ENCODE measurements at places on chromosomes 12 and 14. TPM values are rescaled to one million over a fixed set of nuclear protein-coding genes. Genes with fewer than 3 reads are reported as not detected.

DNA sequence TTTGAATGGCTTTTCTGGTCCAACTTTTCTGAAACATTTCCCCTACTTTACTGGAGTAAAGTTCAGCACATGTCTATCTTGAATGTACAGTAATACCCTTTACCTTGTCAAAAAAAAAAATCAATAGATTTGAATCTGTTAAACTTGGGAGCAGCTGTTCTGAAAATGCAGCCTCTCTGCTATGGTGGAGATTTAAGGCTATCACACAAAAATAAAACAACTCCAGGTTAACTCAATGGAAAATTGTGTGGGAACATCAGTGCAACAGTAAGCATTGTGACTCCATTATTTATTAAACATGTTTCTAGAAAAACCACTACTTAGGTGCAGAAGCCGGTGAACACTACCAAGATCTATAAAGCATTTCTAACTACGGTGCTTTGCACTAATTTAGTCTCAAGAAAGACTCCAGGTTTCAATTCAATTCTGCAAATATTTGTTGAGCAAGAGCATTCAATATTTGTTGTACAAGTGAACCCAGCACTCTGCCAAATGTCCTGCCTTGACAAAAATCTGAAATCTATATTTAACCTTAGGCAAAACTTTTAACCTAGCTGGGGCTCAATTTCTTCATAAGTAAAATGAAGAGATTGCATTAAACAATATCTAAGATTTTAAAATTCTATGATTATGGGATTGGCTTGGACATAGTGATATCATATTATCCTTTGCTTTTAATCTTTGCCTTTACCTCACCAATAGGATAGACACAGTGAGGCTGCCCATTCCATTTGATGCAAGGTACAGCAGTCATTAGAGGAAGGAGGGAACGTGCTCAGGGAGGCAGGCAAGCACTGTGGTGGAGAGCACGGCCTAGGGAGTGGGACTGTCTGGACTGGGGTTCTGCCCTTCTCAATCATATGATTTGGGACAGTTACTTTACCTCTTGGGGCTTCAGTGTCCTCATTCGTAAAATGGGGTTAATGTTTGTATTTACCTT lies 155.2 kb downstream of the KITLG start:
- DNase-seq: no peak

- peak; percentile 4 for DNase-seq
These were observed 20.3 kb downstream of the FCF1 start for GRCh38 chr14:74733221-74733620.

DNA sequence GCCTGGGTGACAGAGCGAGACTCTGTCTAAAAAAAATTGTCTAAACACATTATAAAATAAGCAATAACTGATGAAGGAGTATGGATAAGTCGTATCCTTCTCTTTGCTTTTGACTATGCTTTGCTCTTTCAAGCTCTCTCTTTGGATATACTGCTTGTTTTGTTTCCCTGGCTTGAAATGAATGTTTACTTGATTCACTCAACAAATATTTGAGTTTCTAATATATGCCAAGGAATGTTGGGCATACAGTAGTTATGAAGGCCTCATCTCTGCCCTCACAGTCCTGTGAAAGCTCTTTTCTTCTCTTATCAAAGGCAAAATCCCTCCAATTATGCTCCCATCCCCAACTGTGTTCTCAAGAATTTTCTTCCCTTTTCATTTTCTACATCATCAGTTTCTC lies 123.5 kb downstream of the PTPRR start:
- no peak for DNase-seq

DNA sequence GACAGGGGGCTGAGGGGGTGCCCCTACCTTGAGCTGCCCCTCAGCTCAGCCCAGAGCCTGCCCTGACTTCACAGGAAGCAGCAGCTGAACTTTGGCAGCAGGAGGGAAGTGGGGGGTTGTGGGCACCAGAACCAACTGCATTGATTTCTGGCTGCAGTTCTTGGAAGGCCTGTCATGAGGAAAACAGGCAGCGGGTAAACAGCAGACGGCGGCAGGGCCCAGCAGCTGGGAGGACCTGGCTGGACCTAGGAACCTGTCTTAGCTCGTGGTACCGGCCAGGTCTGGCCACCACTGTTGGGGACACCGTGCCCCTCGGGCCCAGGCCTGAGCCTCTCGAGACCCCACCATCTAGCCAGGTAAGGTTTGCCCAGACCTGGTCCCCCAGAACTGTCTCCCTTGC lies 154.2 kb upstream of the MYL2 start:
- no peak for DNase-seq

- DNase-seq: peak; percentile 34
These were observed 21.1 kb upstream of the KCNA5 start for GRCh38 chr12:5022465-5023061.

GRCh38 chr14:25118671-25119070 lies 68.7 kb upstream of the STXBP6 start:
- no peak for DNase-seq

Gene VWF
- total RNA-seq: under 0.01 TPM

Gene PLXNC1
- 0.97 TPM for total RNA-seq
